ENCODE measurements at places on chromosomes 5 and 9.

DNA sequence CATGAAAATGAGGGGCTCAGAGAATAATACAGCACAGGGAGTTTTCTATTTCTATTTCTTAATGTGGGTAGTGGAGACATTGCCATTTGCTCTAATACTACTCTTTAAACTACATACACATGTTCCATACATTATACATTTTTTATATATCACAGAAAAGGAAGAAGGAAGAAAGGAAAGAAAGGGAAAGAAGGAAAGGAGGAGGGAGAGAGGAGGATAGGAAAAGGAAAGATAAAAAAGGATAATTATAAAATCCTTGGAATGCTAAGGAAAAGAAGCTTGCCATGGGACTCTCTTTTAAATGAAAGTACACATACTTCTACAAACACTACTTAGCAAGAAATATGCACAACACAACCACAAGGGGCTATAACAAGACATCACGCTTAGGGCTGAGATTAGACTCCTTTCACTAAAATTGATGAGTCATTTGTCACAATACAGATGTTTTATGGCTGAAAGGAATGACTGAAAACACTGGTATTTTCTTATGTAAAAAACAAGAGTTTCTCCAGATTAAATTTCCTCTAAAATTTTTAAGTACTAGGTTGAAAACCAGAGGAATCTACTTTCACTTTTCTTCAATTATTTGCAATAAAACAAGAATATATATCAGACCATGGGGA, 219.8 kb downstream of the ARL15 start:
- no peak for DNase-seq

GRCh38 chr9:113598883-113599282, 135.4 kb downstream of the RGS3 start:
- DNase-seq = no peak

DNA sequence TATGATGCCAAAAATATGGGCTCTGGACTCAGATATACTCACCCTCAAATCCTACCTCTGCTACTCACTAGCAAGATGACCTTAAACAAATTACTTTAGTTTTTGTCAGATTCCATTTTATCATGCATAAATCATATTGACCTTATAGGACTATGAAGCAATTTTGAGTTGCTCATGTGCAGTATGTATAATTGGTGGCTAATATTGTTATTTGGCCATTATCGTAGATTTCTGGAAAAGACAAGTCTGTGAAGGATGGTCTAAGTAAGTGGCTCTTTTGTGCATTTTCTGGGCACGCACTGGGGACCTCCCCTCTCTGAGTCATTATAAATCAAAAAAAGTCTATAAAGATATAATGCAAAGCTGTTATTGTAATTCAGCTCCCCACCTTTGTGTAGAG, 393.0 kb downstream of the FGF10 start:
- DNase-seq = no peak

- no peak for DNase-seq
Observed at GRCh38 chr9:82780017-82780416, 282.9 kb downstream of the RASEF start.

DNA sequence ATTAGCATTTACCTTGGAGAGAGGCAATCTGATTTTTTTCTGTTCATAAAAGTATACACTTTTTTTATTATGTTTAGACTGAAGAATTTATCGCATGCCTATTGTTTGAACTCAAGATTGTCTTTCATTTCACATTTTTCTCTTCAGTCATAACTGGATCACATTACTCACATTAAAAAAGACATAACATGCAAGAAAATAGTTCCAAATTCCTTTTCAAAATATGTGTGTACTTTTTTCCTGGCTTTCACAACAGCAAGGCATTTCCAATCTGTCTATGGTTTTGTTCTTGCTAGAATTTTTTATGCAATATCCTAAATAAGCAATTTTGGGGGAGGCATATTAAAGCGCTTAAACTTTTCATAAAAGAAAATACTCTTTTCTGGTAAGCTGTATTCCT, 21.2 kb downstream of the FTMT start:
- no peak for DNase-seq

DNA sequence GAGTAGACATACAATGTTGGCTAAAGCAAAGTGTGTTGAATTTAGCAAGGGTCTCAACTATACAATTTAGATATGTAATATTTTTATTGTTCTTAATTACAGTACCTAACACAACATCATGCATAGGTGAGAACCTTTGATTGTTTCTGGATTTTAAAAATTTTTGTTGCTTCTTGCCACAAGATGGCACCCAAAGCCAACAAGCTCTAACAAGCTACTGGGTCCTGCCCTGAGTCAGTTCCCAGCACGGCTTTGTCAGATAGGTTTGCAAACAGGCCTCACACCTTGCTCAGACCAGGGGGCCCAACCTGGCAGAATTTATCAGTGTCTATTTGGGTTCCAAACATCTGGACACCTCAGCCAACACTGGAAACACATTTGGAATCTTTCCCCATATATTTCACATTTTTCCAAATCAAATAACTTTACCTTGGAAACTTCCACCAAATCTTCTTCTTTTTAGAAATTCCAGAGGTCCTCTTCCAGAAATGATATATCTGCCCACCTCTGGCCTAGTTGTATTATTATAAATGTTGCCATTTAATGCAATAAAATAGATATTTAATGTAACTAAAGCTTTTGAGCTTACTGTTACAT, 49.5 kb upstream of the EGFLAM start:
- no peak for DNase-seq

GRCh38 chr5:131757830-131758519, 38.8 kb downstream of the FNIP1 start:
- DNase-seq = no peak

DNA sequence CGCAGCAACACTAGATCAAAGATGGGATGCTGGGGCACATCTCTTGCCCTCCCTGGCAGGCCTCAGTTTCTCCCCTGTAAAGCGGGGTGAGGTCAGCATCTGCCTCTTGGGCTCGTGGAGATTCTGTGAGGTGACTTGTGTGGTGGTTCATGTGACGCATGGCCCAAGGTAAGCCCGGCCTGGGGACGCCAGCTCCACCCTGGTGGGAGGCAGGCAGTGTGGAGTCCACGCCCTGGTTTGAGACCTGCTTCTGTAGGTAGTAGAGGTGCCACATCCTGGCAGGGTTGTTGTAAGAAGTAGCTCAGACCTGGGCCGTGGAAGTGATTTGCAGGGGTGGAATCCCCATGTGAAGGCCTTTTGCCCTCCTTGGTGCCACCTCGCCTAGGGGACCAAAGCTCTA, 101.5 kb downstream of the DAB2IP start:
- no peak for DNase-seq

GRCh38 chr9:113651896-113652295, 188.4 kb downstream of the RGS3 start:
- DNase-seq = no peak

DNA sequence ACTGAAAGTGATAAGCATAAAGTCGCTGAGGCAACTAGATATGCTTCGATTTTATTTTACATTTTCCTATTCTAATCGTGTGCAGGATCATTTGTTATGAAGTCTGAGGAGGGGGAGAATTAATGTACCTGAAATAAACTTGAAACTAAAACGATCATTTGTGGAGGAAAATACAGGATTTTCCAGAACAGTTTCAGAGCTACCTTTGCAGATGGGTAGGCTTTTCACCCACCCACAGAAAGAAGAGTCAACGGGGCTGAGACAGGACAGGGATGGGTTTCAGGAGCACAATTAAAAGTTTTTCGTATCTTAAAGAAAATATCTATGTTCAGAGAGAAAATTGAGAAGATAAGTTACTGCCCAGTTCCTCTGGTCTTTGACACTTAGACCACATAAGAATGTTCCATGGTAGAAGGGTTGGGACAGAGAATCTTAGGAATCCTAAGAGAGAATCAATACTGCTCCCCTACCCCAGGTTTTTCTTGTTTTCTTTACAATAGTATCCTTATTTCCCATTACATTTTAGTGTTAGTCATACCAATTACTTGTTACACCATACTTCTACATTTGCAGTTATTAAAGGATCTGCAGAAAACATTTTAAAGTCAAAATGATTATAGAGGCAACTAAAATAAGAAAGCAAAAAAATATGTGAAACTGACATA, 211.4 kb downstream of the DEPDC1B start:
- DNase-seq = no peak

All from T-helper 22 cell (primary cell).